ENCODE measurements at places on chromosomes 11 and 22.
A peak's percentile ranks its signal among the peaks of the same experiment; 100 is the strongest.

DNA sequence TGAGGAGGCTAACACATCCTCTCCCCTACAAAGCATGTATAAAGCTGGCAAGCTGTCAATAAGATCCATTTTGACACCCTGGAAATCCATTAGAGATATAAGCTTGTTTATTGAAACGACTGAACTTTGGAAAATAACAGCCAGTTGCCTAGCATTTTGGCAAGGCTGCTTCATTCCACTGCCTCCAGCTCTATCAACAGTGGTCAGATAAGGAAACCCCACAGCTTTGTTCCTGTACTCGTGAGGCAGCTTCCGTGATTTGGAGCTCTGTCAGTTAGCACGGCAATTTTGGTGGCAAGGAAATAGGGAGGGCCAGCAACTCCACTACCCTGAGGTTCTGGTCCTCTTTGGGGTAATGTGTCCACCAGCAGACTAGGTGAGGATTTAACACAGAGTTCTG, 2.0 kb upstream of the OR51S1 start:
- DNase-seq: no peak

DNA sequence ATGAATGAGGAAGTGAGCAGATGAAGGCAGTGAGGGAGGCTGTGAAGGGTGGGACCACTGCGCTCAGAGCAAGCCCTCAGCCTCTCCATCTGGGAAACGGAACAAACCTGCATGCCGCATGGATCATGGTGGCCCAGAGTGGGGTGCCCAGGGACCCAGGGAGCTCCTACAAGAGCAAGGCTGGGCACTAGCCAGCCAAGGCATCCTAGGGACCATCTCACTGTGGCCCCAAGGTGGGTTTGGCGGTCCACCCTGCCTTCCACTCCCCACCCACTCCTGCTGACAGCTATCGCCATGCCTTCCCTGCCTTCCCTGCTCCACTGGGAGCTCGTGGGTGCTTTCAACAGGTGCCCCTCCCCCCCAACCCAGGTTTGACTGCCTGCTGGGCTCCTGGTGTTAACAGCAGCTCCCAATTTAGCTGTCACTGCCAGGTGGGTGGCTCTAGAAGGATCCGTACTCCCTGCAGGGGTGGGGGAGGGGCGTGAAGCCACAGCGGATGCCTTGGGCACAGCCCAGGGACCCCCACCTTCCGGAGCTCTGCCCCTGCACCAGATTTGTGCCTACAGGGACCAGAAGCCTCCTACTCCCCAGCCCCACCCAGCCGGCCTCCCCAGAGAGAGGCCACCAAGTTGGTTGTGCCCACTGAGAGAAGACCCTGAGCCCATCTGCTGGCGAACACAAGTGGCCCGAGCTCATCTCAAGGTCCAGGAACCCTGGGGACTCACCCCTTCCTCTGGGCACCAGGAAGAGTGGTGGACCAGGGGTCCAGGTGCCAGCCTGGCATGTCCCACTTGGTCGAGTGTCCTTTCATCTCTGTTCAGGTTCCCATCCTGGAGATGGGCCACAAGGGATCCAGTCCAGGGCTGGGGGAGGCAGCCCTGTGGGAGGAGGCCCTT, 29.7 kb upstream of the PRODH start:
- DNase-seq: no peak

DNA sequence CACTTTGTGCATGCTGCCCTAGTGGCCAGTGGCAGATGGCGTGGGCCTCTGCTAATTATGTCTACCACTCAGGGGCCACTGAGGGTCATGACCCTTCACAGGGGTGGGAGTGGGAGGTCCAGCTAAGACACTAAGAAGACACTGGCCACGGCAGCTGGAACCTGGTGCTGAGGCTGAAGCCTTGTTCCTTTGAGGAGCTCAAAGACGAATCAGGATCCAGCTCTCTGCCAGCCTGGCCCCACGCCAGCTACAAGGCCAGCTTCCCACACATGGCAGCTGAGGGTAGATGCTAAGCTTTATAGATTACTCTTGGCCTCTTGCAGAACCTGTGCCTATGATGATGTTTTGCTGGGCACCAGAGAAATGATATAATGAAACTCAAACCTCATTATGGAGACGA, 226.3 kb downstream of the DSCAML1 start:
- DNase-seq: no peak

GRCh38 chr22:30044369-30044768, 35.9 kb upstream of the HORMAD2 start:
- DNase-seq: no peak

GRCh38 chr22:23755711-23756110, 1.5 kb upstream of the VPREB3 start:
- no peak for DNase-seq

DNA sequence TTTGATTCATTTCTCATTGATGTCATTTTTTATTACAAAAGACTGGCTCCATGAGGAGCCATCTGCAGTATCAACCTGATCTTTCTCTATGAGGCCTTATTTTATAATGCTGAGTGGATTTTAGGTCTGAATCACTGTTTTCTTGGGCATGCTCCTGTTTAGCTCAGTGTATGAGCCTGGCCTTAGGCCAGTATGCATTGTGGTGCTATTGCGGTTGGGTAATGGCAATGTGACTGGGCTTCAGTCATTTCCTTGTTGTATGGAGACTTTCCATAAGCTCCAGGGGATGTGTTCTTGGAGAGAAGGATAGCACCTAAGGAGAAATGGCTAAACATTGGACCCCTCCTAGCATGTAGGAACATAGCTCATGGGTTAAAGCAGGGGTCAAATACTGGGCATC, 293.2 kb downstream of the NELL1 start:
- no peak for DNase-seq

DNA sequence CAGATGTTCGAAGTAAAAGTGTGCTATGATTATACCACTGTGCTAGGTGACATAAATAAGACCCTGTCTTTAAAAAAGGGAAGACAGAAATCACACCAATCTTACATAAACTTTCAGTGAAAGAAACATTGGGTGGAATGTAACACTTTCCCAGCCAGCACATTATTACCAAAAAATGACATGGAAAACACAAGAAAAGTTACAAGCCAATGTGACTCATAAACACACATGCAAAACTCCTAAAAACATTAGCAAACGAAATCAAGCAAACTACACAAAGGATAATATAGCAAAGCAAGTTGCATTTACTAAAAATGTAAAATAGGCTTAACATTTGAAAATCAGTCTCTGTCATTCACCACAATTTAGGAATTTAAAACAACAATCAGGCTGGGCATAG, 47.0 kb downstream of the SBF2 start:
- no peak for DNase-seq

DNA sequence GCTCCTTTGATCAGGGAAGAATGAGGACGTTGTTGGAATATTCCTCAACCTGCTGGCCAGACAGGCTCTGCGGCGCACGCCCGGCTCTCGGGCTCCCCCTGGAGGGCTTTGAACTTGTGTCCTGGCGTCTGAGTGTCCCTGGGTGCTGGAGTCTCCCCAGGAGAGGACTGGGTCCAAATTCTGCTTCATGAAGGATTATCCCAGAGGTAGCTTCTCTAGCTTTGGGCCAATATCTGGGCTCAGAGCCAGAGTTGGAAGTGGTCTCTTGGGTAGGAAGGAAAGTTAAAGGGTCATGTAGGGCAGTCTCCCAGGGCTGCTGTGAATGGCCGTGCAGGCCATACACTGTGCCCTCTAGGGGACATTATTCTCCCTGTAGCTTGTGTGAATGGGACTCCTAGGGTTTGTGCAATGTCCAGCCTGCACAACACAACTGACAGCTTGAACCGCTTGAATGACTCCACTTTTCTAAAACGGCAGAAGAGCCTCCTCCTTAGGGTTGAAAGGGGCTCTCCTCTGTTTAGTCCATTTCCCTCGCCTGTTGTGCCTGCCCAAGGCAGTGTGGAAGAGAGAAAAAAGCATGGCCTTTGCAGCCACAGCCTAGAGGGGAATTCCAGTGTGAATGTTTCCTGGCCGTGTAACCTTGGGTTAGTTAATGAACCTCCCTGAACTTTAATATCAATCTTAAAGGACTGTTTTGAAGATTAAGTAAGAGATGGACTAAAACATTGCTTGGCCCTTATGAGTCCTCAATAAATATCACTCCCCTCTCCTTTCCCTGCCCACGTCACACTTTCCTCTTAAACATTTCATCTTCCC, 111.2 kb upstream of the THY1 start:
- DNase-seq: peak; percentile 70

DNA sequence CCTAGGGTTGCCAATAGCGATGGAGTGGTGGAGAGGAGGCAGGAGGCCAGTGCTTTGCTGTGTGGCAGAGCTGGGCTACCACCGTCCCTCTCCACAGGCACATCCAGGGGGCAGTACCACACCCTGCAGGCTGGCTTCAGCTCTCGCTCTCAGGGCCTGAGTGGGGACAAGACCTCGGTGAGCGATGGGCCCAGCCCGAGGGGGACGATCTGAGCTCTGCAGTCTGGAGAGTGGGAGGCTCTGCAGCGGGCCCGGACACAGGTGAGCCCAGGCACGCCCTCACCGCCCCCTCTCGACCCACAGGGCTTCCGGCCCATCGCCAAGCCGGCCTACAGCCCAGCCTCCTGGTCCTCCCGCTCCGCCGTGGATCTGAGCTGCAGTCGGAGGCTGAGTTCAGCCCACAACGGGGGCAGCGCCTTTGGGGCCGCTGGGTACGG, 2.5 kb downstream of the PKP3 start:
- DNase-seq: peak; percentile 70

- DNase-seq: no peak
Measured at GRCh38 chr22:40631925-40632324, 4.6 kb downstream of the MRTFA start.

DNA sequence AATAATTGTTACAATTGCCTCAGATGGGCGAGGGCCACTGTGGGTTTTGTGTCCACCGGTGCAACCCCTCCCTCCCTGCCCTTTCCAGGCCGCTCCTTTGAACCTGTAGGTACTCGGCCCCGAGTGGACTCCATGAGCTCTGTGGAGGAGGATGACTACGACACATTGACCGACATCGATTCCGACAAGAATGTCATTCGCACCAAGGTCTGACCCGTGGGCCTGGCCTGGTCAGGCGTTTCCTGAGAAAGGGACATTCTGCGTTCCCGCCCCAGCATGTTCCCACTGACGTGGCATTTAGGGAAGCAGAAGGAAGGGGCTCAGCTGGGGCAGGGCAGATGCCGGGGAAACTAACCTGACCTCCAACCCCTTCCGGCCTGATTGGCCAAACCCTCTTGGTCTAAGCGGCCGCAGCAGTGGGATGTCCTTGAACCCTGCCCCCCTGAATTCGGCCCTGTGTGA, 10.1 kb downstream of the SIDT2 start:
- no peak for DNase-seq

DNA sequence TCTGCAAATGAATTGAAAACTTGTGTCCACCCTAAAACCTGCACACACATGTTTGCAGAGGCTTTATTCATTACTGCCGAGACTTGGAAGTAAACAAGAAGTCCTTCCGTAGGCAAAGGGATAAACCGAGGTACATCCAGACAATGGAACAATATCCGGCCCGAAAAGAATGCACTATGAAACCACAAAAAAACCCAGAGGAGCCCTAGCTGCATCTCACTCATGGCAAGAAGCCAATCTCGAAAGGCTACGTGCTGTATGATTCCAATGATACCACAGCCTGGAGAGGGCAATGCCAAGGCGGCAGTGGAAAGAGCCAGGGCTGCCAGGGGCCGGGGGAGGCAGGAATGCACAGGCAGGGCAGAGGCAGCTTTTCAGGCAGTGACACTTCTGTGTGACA, 3.2 kb upstream of the MRPL23 start:
- DNase-seq: no peak

- DNase-seq: no peak
Measured at GRCh38 chr11:76803023-76803422, 19.9 kb downstream of the TSKU start.

DNA sequence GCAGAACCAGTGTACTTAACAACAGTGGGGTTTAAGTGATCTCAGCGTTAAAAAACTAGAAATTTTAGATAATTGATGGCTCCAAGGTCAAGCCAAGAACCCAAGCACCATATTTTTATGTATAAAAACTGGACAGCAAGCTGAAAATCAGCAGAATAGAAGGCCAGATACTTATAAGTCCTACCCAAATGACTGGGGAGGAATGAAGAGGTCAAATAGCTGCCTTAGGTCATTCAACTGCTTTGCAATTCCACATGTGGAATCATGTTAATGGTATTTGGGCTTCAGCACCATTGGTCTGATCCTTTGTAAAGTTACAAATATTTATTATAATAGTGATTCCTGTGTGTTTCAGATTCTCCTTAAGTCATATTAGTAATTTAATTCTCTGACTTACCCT, 108.4 kb downstream of the FAT3 start:
- no peak for DNase-seq

GRCh38 chr11:119218141-119218878, 12.2 kb downstream of the CBL start:
- DNase-seq: no peak

DNA sequence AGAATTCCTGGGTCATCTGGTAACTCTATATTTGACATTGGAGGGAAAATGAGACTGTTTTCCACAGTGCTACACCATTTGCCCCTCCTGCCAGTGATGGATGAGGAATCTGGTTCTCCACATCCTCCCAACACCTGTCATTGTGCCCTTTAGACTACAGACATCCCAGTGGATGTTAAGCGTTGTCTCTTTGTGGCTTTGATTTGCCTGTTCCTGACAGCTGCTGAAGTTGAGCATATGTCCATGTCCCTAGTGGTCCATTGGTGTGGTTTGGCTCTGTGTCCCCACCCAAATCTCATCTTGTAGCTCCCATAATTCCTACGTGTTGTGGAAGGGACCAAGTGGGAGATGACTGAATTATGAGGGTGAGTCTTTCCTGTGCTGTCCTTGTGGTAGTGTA, 88.5 kb downstream of the BRD1 start:
- DNase-seq: no peak

DNA sequence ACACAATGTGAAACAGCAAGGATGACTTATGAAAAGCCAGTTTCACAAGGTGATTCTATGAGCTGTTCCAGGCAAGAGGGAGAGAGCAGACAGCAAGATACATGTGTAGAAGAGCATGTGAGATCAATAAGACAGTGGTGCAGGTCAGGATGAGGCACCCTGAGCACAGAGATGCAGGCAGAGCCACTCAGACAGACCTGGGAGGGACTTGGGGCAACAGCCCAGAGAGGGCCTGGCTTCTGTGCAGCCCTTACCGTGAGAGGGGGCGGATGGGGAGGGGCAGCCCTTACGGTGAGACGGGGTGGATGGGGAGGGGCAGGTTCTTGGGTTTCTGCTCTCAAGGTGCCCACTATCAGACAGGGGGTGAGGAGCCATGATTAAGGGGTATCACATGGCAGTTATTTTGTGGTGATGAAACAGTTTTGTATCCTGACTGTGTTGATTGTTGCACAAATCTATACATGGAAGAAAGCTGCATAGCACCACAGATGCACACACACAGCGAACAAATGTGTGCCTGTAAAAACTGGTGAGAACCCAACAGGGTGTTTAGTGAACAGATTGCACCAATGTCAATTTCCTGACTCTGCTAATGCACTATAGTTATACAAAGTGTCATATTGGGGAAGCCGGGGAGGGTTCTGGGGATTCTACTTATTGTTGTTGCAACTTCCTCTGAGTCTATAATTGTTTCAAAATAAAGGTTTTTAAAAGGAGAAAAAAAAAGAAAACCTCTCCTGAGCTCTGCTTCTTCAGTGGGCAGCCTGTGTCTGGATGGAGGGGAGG, 5.2 kb upstream of the C22orf42 start:
- DNase-seq: no peak

GRCh38 chr22:30116362-30117117, 36.3 kb downstream of the HORMAD2 start:
- no peak for DNase-seq

GRCh38 chr22:38455076-38455529, at the start of gene KCNJ4:
Gene KCNJ4, minus strand, starts transcription at chr22:38455199. Its CDS starts 27,067 bp downstream, at chr22:38428132.
- DNase-seq: no peak

Data from SK-N-DZ (cell line).